ENCODE measurements at places on chromosomes 7 and 10. TPM values are rescaled to one million over a fixed set of nuclear protein-coding genes. Genes with fewer than 3 reads are reported as not detected.

The POLR2J2 gene
- 8.3 TPM for total RNA-seq

The ANXA8L1 gene
- 0.29 TPM for total RNA-seq

DNA sequence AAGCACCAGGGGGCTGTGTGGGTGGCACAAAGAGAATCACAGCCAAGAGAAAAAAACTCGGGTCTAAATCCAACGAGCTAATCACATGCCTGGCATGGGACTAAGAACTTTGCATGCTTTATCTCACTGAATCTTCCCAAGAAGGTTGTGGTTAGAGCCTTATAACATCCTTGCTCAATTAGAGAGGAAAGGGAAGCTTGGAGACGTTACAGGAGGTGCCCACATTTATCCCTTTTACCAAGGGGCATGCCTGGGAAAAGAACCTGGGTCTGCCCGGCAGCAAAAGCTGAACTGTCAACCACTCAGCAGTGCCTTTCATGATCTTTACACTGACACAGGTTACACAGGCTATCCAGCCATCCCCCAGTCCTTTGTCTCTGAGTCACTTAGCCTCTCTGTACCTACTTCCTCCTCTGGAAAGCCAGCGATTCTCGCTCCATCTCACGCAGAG, 190.1 kb downstream of the PRPF18 start:
- peak overlapping the region; percentile 77 for H3K27ac ChIP-seq
- DNase-seq, result no peak
- H3K36me3 ChIP-seq, result no peaks in the 10 kb centered on the region
- no peak overlapping the region for H3K4me3 ChIP-seq

DNA sequence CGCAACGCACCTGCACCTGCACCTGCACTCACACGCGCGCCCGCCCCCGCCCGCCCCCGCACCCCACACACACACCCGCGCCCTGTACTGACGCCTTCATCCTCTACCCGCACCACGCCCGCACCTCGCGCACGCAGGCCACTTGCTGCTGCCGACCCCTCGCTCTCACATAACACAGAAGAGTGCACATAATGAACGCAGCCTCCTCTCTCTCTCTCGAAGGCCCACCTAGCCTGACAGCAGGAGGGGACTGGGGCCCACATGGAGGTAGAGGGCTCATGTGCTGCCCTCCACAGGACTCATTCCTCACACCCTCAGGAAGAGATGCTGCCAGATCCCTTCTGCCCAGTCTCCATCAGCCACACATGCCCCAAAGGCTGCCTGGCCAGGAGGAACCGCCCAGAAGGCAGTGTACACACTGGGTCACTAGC, 432 bp upstream of the CAMK2B start:
- no peaks in the 10 kb centered on the region for H3K36me3 ChIP-seq
- peak; percentile 76 for DNase-seq
- no peak overlapping the region for H3K4me3 ChIP-seq
- peaks cover 35% of the 10 kb centered on the region for H3K27me3 ChIP-seq
- no peak overlapping the region for H3K27ac ChIP-seq

GRCh38 chr7:69739931-69740431, 141.7 kb downstream of the AUTS2 start:
- no peak overlapping the region for H3K27ac ChIP-seq
- no peaks in the 10 kb centered on the region for H3K27me3 ChIP-seq

GRCh38 chr10:45625879-45626278, 46.7 kb downstream of the ZFAND4 start:
- H3K27ac ChIP-seq, result no peak overlapping the region
- H3K4me1 ChIP-seq, result no peaks in the 10 kb centered on the region
- no peaks in the 10 kb centered on the region for H3K27me3 ChIP-seq
- DNase-seq, result peak; percentile 53
- H3K36me3 ChIP-seq, result no peaks in the 10 kb centered on the region
- H3K4me3 ChIP-seq, result no peak overlapping the region

DNA sequence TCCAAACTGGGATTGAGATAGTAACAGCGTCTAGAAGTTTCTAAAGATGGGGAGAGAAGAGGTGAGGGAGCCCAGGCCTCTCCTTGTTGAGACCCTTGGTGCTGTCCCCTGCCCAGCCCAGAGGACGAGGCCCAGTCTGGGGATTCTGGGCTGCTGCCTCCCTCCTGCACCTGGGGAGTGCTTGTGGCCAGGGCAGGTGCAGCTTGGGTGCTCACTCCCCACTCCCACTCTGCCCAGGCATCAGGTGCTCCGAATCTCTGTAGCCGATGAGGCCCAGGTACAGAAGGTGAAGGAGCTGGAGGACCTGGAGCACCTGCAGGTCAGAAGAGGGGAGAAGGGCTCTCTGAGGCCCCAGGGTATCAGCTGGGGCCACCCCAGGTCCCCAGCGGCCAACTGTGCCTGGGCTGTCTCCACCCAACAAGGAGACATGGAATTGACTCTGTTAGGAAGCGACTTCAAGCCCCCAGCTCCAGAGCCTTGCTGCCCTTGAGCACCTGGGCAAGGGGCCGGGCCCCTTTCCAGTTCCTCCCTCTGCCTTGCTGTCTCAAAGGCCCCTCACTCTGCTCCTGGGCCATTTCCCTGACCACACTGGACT, 664 bp downstream of the CPA1 start:
- no peaks in the 10 kb centered on the region for H3K4me1 ChIP-seq
- H3K36me3 ChIP-seq, result no peaks in the 10 kb centered on the region
- H3K27me3 ChIP-seq, result no peaks in the 10 kb centered on the region
- peak; percentile 19 for DNase-seq
- H3K27ac ChIP-seq, result no peak overlapping the region

All from osteoblast (primary cell).